Bladder microvascular endothelial cell (primary cell): ENCODE measurements at places on chromosomes 16 and 17. TPM values are rescaled to one million over a fixed set of nuclear protein-coding genes. Genes with fewer than 3 reads are reported as not detected.

The PYCARD gene
- 39.4 and 93.4 TPM in 2 replicates for total RNA-seq

The MYH8 gene
- not detected in 2 replicates for total RNA-seq

The TXNL4B gene
- 3.2 and 9.2 TPM in 2 replicates for total RNA-seq

The WNT9B gene
- not detected in 2 replicates for total RNA-seq

The KRT20 gene
- not detected in 2 replicates for total RNA-seq

The DLX4 gene
- total RNA-seq = not detected in 2 replicates

The C16orf86 gene
- total RNA-seq = 2.0 and 2.8 TPM in 2 replicates
